ENCODE measurements at places on chromosomes 7 and 10.
A peak's percentile ranks its signal among the peaks of the same experiment; 100 is the strongest.

DNA sequence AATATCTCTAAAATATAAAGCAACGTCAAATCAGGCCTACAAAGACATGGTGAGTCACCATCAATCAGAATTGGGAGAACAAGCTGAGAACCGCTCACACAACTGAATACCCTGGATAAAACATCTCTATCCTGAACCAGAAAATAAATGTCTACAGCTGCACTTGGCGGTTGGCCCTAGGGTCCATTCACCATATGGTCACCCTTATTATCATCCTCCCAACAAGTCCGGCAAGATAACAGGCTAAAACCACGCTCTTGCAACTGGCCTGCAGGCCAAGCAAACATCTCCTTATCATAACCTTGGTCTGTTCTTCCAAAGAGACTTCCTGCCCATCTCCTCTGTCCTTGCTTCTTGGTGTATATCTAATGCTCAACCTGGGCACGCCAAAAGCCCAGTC lies 310.7 kb downstream of the CALN1 start:
- DNase-seq = no peak

DNA sequence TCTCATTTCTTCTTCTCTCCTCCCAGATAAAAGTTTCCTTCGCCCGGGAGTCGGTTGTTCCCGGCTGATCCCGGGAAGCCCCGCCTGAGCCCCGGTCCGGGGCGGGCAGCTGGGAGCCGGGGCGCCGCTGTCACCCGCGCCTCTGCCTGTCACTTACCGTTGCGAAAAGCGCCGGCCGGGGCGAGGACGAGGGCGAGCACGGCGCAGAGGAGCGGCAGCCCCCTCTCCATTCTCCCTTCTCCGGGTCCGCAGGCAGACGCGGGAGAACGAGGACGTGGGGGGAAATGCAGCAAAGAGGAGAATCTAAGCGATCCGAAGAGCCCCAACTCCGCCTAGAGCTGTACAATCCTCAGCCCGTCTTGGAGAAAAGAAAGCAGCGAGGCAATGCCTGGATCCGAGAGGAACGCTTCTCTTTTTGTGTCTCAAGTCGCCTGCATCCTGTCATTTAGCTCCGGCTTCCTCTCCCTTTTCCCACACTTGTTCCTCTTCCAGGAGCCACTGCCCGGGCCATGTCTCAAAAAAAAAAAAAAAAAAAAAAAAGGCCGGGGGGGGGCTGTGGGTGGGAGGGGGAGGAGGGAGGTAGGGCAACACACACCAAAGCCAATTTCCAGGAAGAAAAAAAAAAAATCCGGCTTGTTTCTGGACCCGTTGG lies at the start of gene NRP1:
Gene NRP1, minus strand, starts transcription at position 515 of the 652 bp plus-strand sequence. Its CDS starts 285 bp downstream, at position 230.
- DNase-seq = no peak

GRCh38 chr10:73247509-73248258 lies 629 bp upstream of the DNAJC9 start:
- no peak for DNase-seq

- peak; percentile 34 for DNase-seq
These were observed 26.0 kb downstream of the LEP start for GRCh38 chr7:128266883-128267594.

DNA sequence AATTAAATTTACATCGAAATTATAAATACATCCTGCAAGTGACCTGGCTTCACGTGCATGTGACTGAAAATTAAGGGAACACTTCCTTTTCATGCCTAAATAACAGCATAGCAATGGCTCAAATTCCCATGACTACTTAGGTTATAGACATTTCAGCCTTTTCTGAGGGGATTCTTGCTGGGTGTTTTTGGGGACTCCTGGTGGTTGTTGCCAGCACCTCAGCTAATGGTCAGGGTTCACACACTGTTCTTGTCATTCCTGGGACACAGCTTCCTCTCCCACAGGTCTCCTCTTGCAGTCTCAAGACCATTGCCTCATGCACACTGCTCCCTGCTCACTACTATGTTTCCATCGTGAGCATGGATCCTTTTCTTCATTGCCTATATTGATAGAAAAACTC lies 148.9 kb upstream of the GLI3 start:
- DNase-seq = no peak

DNA sequence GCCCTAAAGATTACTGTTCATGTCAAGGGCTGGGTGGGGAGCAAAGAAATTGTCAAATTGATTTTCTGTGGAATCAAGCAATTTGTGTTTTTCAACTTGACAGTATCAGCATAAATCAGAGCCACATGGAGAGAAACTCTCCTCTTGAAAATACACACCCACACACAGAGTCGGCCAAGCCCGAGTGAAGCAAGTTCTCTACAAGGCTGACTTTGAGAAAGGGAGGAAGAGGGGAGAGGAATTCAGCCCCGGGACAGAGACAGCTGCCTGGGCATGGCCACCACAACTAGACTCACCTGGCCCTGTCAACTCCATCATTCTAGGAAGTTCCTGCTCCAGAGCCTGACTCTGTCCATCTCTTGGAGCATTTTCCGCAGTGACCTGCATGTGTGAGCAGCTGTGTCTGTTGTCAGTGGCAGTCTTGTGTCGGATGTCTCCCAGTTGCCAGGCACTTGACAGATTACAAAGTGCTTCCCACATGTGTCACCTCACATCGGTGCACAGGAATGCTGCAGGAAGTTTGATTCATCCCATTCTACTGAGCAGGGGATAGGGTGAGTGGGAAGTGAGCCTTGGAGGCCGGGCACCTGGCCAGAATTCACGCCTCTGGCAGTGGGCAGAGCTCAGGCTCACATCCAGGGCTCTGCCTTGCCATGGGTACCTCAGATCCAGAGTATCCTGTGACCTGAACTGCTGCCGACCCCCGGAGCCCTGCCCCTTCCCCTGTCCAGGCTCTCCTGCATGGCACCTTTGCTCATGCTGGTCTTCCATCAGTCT lies 37.9 kb downstream of the ADAM12 start:
- peak; percentile 83 for DNase-seq

GRCh38 chr10:75462865-75463264 lies 31.4 kb downstream of the LRMDA start:
- DNase-seq = no peak

DNA sequence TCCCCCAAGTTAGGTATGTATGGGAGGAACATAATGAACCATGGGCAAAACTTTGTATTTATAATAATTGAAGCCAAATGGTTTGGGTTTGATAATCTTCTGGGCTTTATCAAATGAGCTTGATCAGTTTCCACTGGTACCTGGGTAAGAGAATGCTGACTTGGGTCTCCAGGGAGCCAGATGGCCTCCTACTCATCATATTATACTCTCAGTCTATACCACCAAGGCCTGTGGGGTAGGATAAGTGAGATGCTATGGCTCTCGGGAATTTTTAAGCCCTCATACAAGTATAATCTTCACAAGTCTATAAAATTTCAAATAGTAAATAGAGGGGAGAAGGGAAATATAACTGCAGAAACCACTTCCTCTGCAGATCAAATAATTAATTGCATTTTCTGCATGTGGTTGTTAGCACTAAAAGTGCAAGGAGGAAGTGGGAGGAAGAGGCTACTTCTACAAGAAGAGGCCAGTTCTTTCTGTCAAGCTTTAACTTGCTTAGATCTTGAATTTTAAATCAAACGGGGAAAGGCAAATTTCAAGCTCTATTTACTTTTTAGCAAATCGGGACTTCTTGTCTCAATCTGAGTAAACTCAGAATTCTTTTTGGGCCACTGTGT lies 349.0 kb downstream of the SORCS1 start:
- no peak for DNase-seq

DNA sequence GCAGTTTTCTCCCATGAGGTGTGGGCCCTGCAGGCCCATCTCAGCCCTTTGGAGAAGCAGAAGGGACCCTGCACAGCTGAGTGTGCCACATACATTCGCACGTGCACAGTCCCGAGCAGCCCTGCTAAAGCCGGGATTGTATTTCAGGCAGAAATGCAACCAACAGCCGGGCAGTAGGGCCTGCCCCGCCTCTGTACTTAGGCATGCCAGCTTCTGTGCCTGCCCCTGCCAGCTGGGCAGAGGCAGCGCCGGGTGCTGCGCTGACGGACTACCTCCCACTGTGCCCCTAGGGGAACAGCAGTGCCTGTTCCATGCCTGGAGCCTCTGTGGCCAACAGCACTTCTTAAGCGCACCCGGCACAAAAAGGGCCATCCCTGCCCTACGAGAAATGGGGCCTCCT lies 170.3 kb downstream of the NEURL1 start:
- DNase-seq = peak; percentile 67

GRCh38 chr10:102120991-102121738 lies 997 bp upstream of the LDB1 start:
- DNase-seq = peak; percentile 88

DNA sequence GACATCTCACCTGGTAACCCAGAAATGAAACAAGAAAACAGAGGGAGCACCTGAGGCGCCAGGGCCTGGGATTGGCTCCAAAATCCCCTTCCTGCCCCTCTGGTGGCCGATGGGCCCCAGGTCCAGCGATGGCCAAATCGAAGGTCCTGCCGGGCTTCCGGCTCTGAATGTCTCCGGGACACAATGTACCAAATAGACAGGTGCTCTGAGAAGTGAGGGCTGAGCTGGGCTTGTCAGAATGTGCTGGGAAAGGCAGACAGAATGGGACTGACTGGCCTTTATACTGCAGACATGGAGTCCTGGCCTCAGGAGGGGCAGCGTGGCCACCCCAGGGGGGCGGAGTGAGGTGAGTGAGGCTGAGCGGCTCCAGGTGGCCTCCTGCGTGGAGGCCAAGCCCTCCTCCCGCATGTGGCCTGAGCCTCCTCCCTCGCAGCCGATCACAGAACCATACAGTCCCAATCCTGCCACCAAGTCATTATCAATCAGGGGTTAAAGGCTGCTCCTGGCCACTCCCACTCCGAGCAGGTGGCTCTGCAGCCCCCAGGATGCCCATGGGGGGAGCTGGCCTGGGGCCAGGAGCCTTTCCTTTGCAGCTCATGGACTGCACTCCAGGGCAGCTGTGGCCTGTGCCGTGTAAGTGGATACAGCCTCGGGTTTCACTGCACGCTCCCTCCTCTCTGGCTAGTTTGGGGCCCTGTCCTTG lies 185.5 kb downstream of the ADARB2 start:
- DNase-seq = no peak

Measured in foreskin fibroblast (primary cell).